ENCODE measurements at places on chromosomes 12 and 14. TPM values are rescaled to one million over a fixed set of nuclear protein-coding genes. Genes with fewer than 3 reads are reported as not detected.

Gene ALX1
- total RNA-seq: not detected

Gene GALNT16
- total RNA-seq: 12.6 TPM

Gene MSI1
- 0.40 TPM for total RNA-seq

Gene BIN2
- total RNA-seq: 0.06 TPM

Gene IL31
- not detected for total RNA-seq

Gene ZDHHC22
- total RNA-seq: 0.10 TPM

Gene ESRRB
- total RNA-seq: 0.03 TPM

DNA sequence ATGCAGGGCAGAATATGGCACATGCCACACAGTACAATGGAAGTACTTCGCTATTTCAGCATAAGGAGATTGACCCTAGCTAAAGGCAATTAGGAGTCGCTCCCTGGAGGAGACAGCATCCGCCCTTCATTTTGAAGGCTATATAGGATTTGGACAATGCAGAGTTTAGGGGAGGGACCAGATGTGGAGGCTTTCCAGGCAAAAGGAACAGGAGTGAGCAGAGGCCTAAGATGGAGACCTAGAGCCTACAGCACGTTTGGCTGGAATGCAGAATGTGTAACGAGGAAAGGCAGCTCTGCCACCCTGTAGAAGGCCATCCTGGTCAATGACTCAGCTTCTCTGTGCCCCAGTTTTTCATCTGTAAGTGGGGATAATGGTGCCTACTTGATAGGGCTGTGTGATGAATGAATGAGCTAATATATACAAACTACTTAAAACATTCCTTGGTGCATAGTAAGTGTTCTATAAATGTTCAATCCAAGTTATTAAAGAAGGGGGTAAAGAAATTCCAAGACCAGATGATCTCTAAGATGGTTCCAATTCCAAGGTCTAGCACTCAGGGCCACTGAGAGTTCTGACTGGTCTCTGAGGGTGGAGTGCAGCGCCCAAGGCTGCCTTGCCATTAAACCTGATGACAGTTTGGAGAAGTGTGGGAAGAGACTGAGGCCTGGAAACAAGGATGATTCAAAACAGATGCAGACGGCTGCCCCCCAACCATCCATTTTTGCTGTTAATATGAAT is 54.3 kb upstream of the FRMD6 start:
- DNase-seq: peak; percentile 34

DNA sequence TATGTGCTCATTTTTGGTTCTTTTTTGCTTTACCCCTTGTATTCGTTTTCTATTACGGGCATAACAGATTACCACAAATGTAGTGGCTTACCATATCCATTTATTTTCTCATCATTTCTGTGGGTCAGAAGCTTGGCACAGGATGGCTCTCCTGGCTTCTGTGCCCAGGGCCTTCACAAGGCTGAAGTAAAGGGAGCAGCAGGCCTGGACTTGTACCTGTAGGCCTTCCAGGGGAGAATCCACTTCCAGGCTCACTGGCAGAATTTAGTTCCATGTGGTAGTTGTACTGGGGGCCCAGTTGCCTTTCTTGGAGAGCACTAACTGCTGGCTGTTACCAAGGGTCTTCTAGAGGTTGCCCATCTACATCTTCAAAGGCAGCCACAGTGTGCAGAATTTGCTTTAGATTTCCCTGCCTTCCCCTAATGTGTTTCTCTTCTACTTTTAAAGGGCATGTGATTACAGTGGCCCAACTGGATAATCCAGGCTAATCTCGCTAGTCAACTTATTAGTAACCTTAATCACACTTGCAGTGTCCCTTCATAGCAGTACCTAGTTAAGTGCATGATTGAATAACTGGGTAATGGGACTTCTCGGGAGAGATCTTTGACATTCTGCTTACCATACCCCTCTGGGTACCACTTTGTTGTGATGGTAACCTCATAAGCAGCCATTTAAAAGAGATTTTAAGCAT is 67.0 kb downstream of the CRADD start:
- no peak for DNase-seq

GRCh38 chr12:98873776-98874175 is 228.7 kb downstream of the APAF1 start:
- DNase-seq: no peak

DNA sequence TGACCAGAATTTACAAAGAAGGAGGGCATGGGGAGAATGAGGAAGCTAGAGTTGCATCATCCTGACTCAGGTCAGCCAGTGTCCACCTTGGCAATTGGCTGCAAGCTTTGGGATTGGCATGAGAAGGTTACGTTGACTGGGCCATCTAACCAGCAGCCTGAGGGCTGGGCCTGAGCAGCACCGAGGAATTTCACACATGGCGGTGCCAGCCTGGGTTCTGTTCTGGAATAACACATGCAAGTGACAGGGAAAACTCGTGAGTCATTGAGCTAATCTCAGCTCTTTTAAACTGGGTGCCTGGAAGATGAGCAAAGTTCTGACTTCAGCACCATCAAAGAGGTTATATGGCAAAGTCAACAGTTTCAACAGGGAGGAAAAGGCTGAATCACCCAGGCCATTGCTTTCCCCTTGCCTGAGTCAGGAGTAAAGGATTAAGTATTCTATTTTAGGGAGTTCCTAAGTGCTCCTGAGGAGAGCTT is 543.2 kb upstream of the TBX3 start:
- peak; percentile 95 for DNase-seq

DNA sequence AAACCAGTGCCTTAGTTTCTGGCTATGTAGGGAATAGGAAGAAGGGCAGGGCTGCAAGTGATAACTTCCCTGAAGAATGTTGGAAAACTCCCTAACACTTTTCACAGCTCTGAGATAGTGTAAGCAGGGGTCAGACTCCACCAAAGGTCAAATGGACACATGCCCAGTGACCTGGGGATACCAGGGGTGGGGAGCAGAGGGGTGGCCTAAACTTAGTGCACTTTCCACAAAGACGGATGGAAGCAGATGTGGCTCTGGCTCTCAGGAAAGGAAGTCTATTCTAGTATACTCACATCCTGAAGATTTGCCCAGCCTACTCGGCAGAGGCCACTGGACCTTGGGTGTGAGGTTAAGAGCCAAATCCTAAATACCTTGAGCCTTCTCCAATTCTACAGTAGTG is 285.8 kb downstream of the NUAK1 start:
- no peak for DNase-seq

GRCh38 chr12:87794854-87795253 is 234.3 kb downstream of the C12orf50 start:
- no peak for DNase-seq

- peak; percentile 12 for DNase-seq
Measured at GRCh38 chr14:98937712-98938505, 334.1 kb downstream of the BCL11B start.

DNA sequence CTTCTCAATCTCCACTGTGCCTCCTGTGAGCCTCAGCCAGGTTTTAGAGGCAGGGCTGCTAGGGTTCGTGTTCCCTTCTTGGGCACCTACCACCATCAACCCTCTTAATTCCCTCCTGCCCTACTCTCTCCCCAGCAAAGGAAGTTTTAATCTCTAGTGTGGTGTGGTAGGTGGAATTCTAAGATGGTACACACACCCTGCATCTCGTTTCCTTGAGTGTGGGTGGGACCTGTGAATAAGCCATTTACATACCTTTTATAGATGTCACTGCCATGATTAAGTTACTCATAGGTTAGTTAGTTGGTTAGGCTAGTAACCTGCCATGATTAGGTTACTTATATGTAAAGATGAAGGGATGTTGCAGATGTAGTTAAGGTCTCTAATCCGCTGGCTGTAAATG is 114.8 kb upstream of the VRK1 start:
- DNase-seq: no peak

DNA sequence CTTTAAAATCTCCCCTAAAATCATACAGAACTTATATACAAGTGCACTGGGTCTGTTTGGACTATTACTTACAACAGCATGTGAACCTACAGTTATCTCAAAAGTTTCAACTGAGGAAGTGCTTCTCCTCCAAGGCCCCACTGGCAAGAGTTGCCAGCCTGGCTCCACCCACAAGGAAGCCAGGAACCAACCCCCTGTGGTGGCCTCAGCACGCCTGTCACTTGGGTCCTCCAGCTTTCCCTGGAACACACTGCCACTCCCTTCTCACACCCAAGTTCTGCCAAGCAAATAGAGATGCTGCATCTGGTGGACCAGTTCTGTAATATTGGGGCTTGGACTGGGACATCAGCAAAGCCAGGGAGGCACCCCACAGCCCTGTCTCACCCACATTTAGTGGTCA is 115.4 kb downstream of the GCH1 start:
- DNase-seq: no peak

DNA sequence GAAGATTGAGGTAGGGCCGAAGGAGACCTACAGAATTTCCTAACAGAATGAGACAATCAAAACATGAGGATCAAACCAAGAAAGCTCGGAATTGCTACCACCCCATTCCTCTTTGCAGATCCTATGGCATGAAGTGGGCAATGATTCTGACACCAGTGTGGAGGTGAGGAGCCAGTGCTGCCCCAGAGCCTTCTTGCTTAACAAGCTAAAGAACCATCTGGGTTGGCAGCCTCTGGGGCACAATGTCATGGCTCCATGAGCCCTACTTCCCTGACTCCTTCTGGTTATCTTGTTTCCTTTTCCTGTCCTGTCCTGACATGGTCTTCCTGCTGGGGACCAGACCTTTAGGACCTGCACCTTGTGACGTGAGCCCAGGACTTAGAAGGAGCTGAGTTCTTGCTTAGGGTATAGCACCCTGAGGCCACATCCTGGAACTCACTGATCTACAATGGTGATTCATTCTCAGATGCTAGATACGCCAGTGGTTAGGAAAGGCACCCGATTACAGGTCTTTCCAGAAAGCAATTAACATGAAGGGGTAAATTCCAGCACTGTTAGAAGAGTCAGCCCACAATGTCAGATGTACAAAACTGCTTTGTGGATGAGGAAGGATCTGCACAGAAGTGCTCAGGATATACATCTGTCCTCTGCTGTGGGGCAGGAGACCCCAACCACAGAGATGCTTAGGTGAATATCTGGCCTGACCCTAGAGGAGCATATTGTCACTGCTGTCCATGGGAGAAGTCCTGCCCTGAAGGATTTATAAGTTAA is 324.2 kb downstream of the ZFP36L1 start:
- DNase-seq: peak; percentile 80

DNA sequence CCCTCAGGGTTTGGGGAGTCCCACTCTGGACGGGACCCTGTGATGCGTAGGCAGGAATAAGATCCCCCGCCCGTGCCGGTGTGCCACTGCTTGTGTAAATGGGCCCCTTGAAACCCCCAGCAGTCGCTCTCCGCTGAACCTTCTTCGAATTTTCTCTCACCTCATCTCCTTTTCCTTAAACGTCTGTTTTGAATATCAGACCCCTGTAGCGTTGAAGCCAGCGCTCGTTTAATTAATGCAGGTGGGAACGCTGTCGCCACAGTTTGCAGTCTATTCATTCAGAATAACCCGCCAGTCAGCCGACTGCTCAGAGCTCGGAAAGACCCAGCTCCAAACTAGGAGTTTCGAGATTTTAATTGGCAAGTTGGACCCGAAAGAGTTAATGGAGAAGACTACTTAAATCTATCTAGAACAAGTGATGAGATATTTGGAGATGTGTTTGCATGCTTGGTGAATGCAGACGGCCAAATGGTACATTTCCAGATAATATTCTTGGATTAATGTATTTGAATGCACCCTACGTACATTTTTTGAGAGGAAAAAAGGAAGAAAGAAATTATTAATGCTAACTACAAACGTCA is 739 bp upstream of the PPP2R5E start:
- no peak for DNase-seq

DNA sequence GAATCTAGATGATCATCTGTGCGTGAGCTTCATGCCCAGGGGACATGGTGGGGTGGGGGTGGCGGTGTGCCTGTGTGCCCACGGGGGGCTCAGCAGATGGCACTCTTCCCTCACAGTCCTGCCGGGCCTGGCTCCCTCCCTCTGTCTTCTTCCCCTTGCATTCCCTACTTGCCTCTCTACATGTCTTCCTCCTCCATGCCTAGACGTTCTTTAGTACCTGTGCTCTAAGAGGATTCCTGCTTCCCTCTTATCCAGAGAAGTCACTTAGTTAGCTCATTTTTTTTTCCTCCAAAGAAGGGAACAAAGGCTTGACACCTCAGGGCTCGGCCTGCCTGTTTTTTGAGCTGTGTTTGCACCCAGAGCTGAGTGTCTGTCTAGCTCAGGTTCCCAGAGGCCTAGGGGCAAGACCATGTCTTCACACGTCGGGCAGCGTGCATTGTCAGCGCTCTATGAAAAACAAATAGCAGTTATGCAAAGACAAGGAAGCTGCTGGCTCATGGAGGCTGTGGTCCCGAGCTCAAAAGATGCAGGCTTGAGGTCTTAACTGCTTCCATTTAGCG is 48.8 kb downstream of the NINJ2 start:
- DNase-seq: peak; percentile 44

DNA sequence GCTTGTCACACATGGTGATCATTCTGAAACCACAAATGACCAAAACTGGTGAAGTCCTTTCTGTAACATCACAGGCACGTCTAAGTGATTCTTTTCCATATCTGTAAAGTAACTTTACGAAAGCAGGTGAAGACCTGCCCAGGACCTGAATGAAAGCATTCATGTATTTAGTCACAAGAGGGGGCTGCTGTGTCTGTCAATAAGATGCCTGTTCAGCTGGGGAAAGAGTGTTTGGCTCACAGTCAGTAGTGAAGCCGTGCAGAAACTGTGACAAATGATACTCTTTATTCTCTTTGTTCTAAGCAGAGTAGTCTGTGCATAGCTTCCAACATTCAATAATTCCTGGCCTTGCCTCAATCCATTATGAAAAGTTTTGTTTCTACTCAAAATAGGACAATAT is 373.5 kb upstream of the OR4E1 start:
- DNase-seq: no peak

DNA sequence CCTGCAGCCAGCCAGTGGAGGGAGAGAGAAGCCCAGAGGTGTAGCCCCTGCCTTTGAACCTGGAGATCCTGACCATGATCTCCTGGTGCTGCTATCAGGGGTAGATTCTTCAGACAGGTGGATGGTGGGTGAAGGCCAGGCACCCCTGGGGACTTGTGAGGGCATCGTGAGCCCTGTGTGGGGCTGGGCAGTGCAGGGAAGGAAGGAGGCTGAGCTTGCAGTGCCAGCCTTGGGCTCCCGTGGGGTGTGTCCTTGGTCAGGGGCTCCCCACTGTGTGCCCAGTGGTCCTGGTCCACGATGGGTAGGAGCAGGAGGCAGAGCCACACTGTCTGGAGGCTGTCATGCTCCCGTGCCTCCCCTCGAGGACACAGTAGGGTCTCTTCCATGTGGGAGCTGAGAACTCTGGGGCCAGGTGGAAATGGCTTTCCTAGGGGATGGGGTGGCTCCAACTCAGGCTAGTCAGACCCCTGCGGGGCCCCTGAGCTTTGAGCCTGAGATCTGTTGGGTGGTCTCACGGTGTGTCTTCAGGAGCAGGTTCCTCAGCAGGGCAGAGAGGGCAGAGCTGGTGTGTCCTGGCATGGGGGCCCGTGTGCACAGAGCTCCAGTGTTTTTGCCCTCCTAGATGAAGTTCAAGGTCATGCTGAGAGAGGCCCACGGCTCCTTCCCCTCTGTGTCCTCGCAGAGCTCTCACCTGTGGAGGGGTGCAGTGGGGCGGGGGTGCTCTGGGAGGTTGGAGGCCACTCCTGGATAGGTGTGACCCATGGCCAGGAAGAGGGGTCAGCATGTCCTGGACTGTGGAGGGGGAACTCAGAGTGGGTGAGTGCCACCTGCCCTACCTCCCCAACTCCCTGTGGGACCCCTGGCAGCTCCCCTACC is 25.0 kb downstream of the RTL1 start:
- DNase-seq: no peak

GRCh38 chr14:90571149-90571947 is 174.5 kb downstream of the CALM1 start:
- no peak for DNase-seq
